Amygdala (tissue), 56 donors: ENCODE measurements at places on chromosomes 2 and 18.

- no peak for DNase-seq
Measured at GRCh38 chr2:9678544-9678943, 47.7 kb upstream of the YWHAQ start.

GRCh38 chr2:230914886-230915285 is 10.2 kb downstream of the GPR55 start:
- no peak for DNase-seq

DNA sequence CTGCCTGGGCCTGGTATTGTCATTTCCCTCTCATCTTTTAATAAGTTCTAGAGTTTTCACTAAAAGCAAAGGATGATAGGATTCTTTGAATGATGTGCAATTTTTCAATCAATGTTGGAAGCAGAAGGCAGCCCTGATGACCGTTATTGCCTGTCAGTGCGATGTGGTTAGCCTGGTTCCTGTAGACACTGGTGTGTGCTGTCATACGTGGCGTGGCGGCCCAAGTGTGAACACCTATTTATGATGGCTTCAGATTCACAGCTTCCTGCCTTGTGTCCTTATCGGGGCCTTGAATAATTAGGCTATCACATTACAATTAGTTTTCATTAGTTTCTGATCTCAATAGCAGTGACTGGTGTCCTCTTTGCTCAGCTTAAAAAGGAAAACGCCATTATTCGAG is 218.5 kb downstream of the TPGS2 start:
- DNase-seq: no peak

DNA sequence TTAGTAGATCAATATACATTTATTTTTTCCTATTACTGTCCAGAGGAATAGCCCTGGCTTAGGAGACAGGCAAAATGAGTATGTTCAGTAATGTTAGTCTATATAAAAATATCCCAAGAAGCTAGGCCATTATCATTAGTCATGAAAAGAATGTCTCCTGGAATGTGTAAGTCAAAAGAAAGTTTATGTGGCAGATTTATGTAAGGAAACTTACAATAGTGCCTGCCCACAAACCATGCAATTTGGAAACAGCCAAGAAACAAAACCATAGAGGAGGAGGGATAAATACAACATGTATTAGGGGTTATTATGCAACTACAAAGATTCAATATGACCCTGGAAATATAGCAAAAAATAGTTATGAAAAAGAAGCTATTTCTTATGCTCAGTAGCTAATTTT is 96.3 kb downstream of the NOL4 start:
- no peak for DNase-seq

GRCh38 chr18:31801078-31801477 is 40.4 kb upstream of the SLC25A52 start:
- DNase-seq: no peak

DNA sequence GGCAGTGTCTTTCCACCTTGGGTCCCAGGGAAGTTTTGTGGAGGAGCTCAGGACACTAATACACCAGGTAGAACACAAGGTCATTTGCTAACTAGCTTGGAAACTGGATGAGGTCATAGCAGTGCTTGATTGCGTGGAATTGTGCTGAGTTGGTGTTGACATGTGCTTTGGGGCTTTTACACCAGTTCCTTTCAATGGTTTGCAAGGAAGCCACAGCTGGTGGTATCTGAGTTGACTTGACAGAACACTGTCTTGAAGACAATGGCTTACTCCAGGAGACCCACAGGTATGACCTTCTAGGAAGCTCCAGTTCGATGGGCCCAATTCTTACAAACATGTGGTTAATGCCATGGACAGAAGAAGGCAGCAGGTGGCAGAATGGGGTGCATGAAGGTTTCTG is 5.9 kb downstream of the CTLA4 start:
- DNase-seq: no peak

GRCh38 chr2:76946631-76947145 is 575.5 kb downstream of the LRRTM4 start:
- DNase-seq: no peak

- no peak for DNase-seq
Measured at GRCh38 chr2:204268458-204268857, 276.8 kb upstream of the PARD3B start.

DNA sequence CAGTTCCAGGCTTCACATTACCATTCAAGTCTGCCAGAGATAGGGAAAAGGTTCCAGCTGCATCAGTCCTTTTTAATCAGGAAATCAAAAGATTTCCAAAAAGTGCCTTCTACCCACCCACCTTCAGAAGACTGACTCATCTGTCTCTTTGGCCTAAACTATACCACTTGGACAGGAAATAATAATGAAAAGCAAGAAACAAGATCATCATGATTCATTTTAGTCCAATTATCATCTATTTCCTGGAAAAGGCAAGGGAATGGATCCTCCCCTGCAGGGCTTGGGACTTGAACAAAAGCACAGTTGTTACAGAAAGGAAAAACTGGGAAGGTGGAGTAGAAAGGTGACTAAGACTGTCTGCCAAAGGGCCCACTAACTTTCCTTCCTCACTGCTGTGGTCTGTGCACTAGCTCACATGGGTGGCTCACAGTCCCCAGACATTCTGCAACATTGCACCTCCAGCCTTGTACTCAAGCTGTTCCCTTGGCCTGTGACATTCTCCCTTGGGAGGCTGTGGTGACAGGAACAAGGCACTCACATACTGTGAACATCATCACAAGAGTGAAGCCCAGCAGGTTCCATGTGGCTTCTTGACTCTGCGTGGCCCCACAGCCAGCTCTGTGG is 75.3 kb downstream of the VSNL1 start:
- DNase-seq: no peak

GRCh38 chr2:229363185-229363814 is 92.2 kb upstream of the PID1 start:
- no peak for DNase-seq

DNA sequence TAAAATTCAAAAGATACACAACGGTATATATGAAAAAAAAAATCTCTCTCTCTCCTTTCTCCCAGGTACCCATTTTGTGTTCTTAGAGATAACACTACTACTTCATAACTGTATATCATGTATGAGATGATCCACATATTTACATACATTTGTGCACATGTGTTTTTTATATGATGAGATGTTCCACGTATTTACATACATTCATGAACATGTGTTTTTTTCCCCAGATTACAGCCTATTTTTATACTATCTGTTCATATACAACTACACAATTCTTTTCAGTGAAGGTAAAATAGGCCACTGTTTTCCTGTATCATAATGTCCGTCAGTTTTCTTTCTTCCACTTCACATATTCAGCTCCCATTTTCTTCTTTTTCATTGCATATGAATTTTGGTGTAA is 808.9 kb downstream of the LRRTM4 start:
- DNase-seq: no peak

GRCh38 chr18:36757081-36757480 is 71.7 kb downstream of the TPGS2 start:
- no peak for DNase-seq

DNA sequence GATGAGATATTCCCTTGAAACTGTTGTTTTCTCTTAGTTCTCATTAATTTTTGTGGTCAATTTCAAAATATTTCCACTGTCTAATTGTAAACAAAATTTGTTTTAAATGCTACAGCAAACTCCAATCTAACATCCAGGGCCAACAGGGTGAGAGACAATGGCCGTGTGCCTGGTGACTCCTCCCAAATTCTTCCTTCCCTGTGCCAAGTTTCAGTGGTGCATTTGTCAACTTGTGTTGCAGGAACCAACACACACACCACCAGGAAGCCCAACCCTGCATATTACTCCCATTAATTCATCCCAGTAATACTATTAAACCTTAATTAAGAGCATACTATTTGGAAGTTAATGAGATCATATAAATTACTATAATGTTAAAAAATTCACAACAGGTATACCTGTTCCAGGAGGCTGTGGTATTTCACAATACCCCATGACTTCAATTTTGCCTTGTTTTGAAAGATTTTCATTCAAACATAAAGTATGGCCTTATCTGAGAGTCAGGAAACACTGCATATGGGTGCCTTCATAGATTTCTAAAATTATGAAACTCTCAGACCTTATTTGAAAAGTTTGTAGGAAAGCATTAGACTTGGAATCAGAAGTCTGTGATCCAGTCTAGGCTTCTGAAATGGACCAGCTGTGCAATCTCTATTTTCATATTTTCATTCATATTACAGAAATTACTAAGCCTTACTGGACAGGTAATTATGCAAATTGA is 1.1 kb downstream of the SERPINB2 start:
- DNase-seq: no peak

- no peak for DNase-seq
Measured at GRCh38 chr2:209321076-209321475, 102.8 kb upstream of the MAP2 start.
